A375 (cell line): ENCODE measurements at places on chromosomes 2 and 18. TPM values are rescaled to one million over a fixed set of nuclear protein-coding genes. Genes with fewer than 3 reads are reported as not detected.

Gene FAM237A
- total RNA-seq: not detected in 2 replicates

Gene MARCHF4
- 1.4 and 1.5 TPM in 2 replicates for total RNA-seq

Gene CDH19
- 11.5 and 15.8 TPM in 2 replicates for total RNA-seq

Gene CMPK2
- total RNA-seq: 4.9 and 5.5 TPM in 2 replicates

Gene CTIF
- total RNA-seq: 7.5 and 13.0 TPM in 2 replicates

Gene ZDBF2
- total RNA-seq: 10.5 and 11.1 TPM in 2 replicates

Gene TNFAIP6
- 0.16 TPM in 1 of 2 replicates, not detected in the other for total RNA-seq

Gene CHST9
- 0.05 and 0.19 TPM in 2 replicates for total RNA-seq

Gene SMIM21
- total RNA-seq: not detected in 2 replicates

Gene ADAM23
- total RNA-seq: 2.9 and 4.9 TPM in 2 replicates

Gene CDH20
- total RNA-seq: 0.13 TPM in 1 of 2 replicates, not detected in the other
